ENCODE measurements at places on chromosomes 4 and X. TPM values are rescaled to one million over a fixed set of nuclear protein-coding genes. Genes with fewer than 3 reads are reported as not detected.

- H3K4me3 ChIP-seq = no peak overlapping the region
- H3K36me3 ChIP-seq = no peaks in the 10 kb centered on the region
- DNase-seq = no peak
- peaks cover 22% of the 10 kb centered on the region for H3K4me1 ChIP-seq
- H3K27ac ChIP-seq = no peak overlapping the region
These were observed 30.9 kb downstream of the PROM1 start for GRCh38 chr4:16052939-16053338.

- peaks cover 3% of the 10 kb centered on the region for H3K36me3 ChIP-seq
- peak overlapping the region; percentile 72 for H3K4me3 ChIP-seq
- no peak overlapping the region for H3K27ac ChIP-seq
- H3K27me3 ChIP-seq = no peaks in the 10 kb centered on the region
- DNase-seq = no peak
These were observed 1.1 kb upstream of the CCNQ start for GRCh38 chrX:153600032-153600373.

DNA sequence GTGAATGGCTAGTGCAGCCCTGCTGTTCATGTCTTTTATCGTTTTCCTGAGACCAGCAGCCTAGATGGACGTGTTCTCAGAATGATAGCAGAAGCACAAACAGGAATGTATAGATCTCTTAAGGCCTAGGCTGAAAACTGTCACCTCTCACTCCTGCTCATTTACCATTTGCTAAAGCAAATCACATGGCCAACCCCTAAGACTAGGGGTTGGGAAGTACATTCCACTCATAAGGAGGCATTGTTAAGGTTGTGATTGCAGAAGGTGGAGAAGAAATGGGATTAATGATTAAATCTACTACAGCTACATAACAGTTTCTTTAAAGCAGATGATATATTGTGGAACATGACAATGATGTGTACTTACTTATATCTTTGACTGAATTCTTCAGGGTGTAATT lies 536.8 kb upstream of the FTHL17 start:
- H3K4me3 ChIP-seq = no peak overlapping the region
- H3K27me3 ChIP-seq = no peaks in the 10 kb centered on the region

The HSFX2 gene
- total RNA-seq = 1.2 TPM

The PWWP3B gene
- total RNA-seq = 9.3 TPM

The TEX13D gene
- total RNA-seq = not detected

Measured in heart left ventricle (tissue), 16 donors.